Gastroesophageal sphincter (tissue), 4 donors: ENCODE measurements at places on chromosomes 3 and 15.

GRCh38 chr3:123285479-123285878 is 83.7 kb downstream of the SEC22A start:
- peaks cover 12% of the 10 kb centered on the region for H3K4me1 ChIP-seq
- no peaks in the 10 kb centered on the region for H3K36me3 ChIP-seq
- ATAC-seq = no peak
- H3K27ac ChIP-seq = no peak overlapping the region
- H3K4me3 ChIP-seq = no peak overlapping the region

DNA sequence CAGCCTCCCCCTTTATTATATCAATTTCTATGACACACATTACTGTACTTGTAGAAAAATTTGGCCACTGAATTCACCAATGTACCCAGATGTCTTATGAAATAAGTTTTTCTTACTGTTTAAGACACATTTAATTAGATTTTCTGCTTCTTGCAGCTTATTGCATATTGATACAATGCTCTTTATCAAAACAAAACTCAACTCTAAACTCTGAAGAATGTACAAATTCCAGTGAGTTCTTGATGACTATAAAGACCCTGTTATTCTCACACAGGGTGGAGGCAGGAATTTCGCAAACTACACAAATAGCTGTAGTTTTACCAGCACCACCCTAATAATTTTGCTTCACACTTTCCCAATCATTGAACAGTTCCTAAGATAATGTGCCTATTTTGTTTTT is 22.0 kb downstream of the CMTM6 start:
- ATAC-seq = peak; percentile 28
- no peaks in the 10 kb centered on the region for H3K4me1 ChIP-seq
- H3K4me3 ChIP-seq = no peak overlapping the region
- H3K36me3 ChIP-seq = no peaks in the 10 kb centered on the region
- no peak overlapping the region for H3K27ac ChIP-seq

- H3K27ac ChIP-seq = no peak overlapping the region
- ATAC-seq = no peak
- H3K4me1 ChIP-seq = no peaks in the 10 kb centered on the region
- H3K36me3 ChIP-seq = no peaks in the 10 kb centered on the region
- no peaks in the 10 kb centered on the region for H3K27me3 ChIP-seq
These were observed 4.1 kb downstream of the PLA2G4F start for GRCh38 chr15:42152196-42152920.

GRCh38 chr15:95556866-95557225 is 773.7 kb upstream of the NR2F2 start:
- H3K27ac ChIP-seq = no peak overlapping the region
- ATAC-seq = no peak
- no peaks in the 10 kb centered on the region for H3K27me3 ChIP-seq
- no peaks in the 10 kb centered on the region for H3K36me3 ChIP-seq
- no peak overlapping the region for H3K4me3 ChIP-seq

DNA sequence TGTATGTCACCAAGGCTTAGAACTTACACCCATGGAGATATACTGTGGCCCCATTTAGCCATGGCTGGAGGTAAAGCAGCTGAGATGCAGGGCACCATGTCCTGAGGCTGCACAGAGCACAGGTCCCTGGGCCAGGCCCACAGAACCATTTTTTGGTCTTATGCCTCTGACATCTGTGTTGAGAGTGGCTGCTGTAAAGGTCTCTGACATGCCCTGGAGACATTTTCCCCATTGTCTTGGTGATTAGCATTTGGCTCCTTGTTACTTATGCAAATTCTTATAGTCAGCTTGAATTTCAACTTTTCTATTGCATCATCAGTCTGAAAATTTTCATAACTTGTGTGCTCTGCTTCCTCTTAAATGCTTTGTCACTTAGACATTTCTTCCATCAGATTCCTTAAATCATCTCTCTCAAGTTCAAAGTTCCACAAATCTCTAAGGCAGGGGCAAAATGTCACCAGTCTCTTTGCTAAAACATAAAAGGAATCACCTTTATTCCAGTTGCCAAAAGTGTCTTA is 701.3 kb downstream of the EPHA3 start:
- H3K4me3 ChIP-seq = no peak overlapping the region
- ATAC-seq = no peak
- no peak overlapping the region for H3K27ac ChIP-seq
- H3K4me1 ChIP-seq = no peaks in the 10 kb centered on the region
- H3K27me3 ChIP-seq = no peaks in the 10 kb centered on the region

DNA sequence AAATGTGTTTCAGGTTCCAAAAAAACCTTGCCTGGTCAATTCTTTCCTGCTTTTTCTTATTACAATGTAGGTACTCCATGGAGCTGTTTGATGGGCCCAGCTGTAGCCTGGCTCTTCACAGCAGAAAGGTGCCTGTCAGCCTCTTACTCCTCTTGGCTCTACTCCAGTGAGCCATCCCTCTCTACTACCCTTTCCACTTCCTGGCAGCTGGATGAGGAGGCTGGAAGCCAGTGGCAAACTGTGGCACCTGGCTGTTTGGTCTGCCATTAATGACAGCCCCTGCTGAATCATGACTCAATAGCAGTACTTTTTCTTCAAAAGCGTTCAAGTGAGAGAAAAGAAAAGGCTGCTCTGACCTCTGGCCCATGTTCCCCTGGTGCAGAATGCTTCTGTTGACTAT is 618.1 kb downstream of the PYDC2 start:
- H3K4me3 ChIP-seq = no peak overlapping the region
- H3K27ac ChIP-seq = no peak overlapping the region
- H3K36me3 ChIP-seq = no peaks in the 10 kb centered on the region
- H3K4me1 ChIP-seq = no peaks in the 10 kb centered on the region
- no peak for ATAC-seq

- no peak for ATAC-seq
- H3K36me3 ChIP-seq = no peaks in the 10 kb centered on the region
- H3K4me3 ChIP-seq = no peak overlapping the region
- H3K27ac ChIP-seq = no peak overlapping the region
These were observed 174.9 kb upstream of the SNTN start for GRCh38 chr3:63477494-63478129.

DNA sequence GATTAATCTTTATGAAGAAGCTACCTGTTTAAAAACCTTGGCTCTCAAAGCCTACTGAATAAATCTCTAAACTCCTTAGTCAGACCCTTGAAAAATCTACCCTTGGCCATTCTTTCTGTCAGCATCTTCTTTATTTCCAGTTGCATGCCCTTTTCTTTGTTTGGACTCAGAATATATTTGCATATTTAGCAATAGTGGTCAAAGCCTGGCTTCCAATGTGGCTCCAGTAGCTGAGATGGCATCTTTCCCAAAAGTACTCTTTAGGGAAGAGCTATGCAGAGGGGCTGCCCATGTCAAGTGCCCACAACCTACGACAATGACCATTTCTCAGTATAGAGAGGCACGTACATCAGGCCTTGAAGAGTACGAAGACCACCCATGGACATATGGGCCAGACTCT is 47.2 kb downstream of the TLNRD1 start:
- no peak overlapping the region for H3K4me3 ChIP-seq
- ATAC-seq = no peak
- no peaks in the 10 kb centered on the region for H3K27me3 ChIP-seq

DNA sequence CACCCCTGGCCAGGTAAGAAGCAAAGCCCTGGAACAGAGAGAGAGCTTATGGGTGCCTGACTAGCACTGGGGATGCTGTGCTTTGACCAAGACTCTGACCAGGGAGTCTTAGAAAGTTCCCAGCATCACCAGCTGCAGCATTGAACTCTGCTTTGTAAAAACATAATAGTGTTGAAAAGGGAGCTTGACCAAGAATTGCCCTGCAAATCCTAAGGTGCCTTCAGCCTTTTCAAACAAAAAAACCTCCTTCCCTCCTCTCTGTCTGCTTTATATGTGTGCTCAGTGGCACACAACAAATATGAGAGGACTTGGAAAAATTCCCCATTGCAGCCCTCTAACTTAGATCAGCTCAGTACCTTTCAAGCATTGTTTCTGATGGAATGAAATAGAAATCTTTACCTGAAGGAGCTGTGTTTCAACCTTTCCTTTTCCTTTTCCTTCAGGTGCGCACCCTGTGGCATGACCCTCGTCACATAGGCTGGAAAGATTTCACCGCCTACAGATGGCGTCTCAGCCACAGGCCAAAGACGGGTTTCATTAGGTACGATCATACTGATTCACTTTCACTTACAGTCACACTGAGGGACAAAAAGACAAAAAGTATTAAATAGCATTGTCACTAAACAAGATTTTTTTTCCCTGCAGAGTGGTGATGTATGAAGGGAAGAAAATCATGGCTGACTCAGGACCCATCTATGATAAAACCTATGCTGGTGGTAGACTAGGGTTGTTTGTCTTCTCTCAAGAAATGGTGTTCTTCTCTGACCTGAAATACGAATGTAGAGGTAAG is 13.0 kb downstream of the THBS1 start:
- peaks cover 72% of the 10 kb centered on the region for H3K36me3 ChIP-seq
- H3K27me3 ChIP-seq = no peaks in the 10 kb centered on the region
- no peak overlapping the region for H3K4me3 ChIP-seq
- no peak for ATAC-seq
- H3K27ac ChIP-seq = peak overlapping the region; percentile 43

- no peaks in the 10 kb centered on the region for H3K4me1 ChIP-seq
- no peak for ATAC-seq
- H3K36me3 ChIP-seq = no peaks in the 10 kb centered on the region
- H3K27me3 ChIP-seq = no peaks in the 10 kb centered on the region
- H3K27ac ChIP-seq = no peak overlapping the region
These were observed 130.6 kb downstream of the CTNNB1 start for GRCh38 chr3:41329881-41330280.

- no peak overlapping the region for H3K27ac ChIP-seq
- peaks cover 11% of the 10 kb centered on the region for H3K4me1 ChIP-seq
- H3K36me3 ChIP-seq = peaks cover 16% of the 10 kb centered on the region
- H3K27me3 ChIP-seq = no peaks in the 10 kb centered on the region
These were observed 16.9 kb downstream of the RFTN1 start for GRCh38 chr3:16496408-16497222.

GRCh38 chr3:58352626-58353025 is 19.9 kb downstream of the PXK start:
- no peak overlapping the region for H3K27ac ChIP-seq
- no peaks in the 10 kb centered on the region for H3K27me3 ChIP-seq
- H3K4me3 ChIP-seq = no peak overlapping the region
- H3K36me3 ChIP-seq = no peaks in the 10 kb centered on the region
- no peaks in the 10 kb centered on the region for H3K4me1 ChIP-seq

- peak within 1 kb of the TSS; percentile 64 for H3K4me3 ChIP-seq
- no peaks in the 10 kb centered on the region for H3K36me3 ChIP-seq
- no peaks in the 10 kb centered on the region for H3K4me1 ChIP-seq
- ATAC-seq = peak; percentile 93
- peak within 1 kb of the TSS; percentile 91 for H3K27ac ChIP-seq
These were observed at the start of gene KNL1 for GRCh38 chr15:40593588-40594428. KNL1 (plus strand) TSS chr15:40594249; CDS start chr15:40602932, 8,683 bp downstream.

GRCh38 chr3:154126651-154127050 is 5.5 kb downstream of the ARHGEF26 start:
- no peak for ATAC-seq
- H3K27ac ChIP-seq = no peak overlapping the region
- H3K36me3 ChIP-seq = peaks cover 19% of the 10 kb centered on the region
- H3K4me1 ChIP-seq = peaks cover 69% of the 10 kb centered on the region

GRCh38 chr15:98955961-98956723 is 51.5 kb downstream of the PGPEP1L start:
- H3K27me3 ChIP-seq = no peaks in the 10 kb centered on the region
- no peak for ATAC-seq
- H3K36me3 ChIP-seq = peaks cover 58% of the 10 kb centered on the region
- no peak overlapping the region for H3K4me3 ChIP-seq
- H3K27ac ChIP-seq = peak overlapping the region; percentile 85

- H3K4me1 ChIP-seq = no peaks in the 10 kb centered on the region
- no peak overlapping the region for H3K27ac ChIP-seq
- no peak overlapping the region for H3K4me3 ChIP-seq
- H3K27me3 ChIP-seq = peaks cover 30% of the 10 kb centered on the region
- no peaks in the 10 kb centered on the region for H3K36me3 ChIP-seq
These were observed 64.1 kb upstream of the KLHL25 start for GRCh38 chr15:85858586-85859375.

GRCh38 chr15:33517944-33518343 is 207.2 kb downstream of the RYR3 start:
- H3K36me3 ChIP-seq = no peaks in the 10 kb centered on the region
- H3K4me3 ChIP-seq = no peak overlapping the region
- H3K4me1 ChIP-seq = no peaks in the 10 kb centered on the region
- ATAC-seq = no peak

- no peaks in the 10 kb centered on the region for H3K4me1 ChIP-seq
- no peak overlapping the region for H3K27ac ChIP-seq
- no peak overlapping the region for H3K4me3 ChIP-seq
- no peak for ATAC-seq
These were observed 330.3 kb upstream of the GOLIM4 start for GRCh38 chr3:168425936-168426595.

DNA sequence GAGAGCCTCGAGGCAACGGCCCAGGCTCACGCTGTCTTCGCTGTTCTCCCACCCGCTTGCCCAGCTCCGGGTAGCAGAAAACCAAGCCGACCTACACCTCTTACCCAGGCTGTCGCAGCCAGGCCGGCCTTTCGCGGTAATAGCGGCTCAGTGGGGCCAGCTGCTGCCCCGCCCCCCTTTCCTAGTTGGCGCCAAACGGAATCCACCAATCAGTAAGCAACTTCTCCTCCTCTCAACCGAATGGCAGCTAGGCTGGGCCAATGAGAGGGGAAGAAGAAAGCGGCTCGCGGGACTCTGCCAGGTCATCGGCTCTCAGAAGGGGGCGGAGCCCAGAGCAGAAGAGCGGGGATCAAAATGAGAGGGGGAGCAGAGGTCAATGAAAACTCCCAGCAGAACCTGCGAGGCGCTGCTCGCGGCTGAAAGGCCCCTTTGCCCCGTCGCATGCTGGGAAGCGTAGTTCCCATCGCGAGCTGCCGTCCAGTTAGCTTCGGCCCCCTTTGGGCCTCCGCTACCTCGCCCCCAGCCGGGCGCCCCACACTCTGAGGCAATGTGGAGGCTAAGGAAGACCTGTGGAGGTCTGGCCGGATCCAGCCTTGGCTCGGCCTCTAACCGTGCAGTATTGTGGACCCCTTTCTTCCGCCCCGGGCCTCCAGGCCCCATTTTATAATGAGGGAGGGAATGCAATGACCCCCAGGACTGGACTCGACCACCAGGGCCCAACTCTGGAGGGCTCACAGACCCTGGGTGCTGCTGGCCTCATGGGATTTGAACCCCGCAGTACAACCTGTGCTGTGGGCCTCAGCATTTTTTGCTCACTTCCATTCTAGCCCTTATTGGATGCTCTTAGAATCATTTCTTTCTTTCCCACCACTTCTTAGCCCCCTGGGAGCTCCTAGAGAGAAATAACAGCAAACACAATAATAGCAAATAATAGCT is at the start of gene CDC25A:
Gene CDC25A (minus strand): TSS at position 152 of the 936 bp plus-strand sequence. CDS start 470 bp downstream, outside the sequence.
- ATAC-seq = peak; percentile 99
- H3K4me1 ChIP-seq = peaks cover 20% of the 10 kb centered on the region
- peak within 1 kb of the TSS; percentile 48 for H3K4me3 ChIP-seq
- H3K27me3 ChIP-seq = no peaks in the 10 kb centered on the region
- H3K36me3 ChIP-seq = no peaks in the 10 kb centered on the region
